ENCODE measurements at places on chromosomes 5 and 9.

DNA sequence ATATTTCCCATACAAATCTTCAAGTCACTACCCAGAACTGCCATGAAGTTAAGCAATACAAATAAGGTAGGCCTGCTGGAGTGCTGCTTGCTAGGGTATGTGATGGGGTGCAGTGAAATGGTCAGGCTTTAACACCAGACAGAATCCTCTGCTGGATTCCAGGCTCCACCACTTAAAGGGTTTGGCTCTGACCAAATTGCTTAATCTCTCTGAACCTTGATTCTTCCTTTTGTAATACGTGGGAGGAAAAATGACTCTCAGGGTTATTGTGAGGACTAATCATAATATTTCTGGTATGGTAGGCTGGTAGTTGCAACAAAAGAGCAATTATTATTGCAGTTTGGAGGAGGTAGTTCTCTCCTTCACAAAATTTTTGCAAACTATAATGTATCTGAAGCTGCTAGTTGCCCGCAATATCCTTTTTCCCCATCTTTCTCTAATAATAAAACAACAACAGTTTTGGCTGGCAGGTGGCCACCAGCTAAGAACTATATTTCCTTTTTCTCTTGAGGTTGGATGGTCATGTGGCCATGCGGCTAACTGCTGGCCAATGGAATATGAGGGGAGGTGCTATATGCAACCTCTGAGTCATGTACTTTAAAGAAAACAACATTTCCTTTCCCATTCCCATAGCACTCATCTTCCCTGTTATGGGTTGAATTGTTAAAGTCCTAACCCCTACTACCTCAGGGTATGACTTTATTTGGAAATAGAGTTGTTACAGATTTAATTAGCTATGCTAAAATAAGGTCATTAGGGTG lies 44.1 kb downstream of the CCL28 start:
- no peak for DNase-seq

GRCh38 chr5:8993031-8993430 lies 552.8 kb downstream of the SEMA5A start:
- no peak for DNase-seq

GRCh38 chr9:5922192-5922591 lies 31.5 kb downstream of the MLANA start:
- no peak for DNase-seq

DNA sequence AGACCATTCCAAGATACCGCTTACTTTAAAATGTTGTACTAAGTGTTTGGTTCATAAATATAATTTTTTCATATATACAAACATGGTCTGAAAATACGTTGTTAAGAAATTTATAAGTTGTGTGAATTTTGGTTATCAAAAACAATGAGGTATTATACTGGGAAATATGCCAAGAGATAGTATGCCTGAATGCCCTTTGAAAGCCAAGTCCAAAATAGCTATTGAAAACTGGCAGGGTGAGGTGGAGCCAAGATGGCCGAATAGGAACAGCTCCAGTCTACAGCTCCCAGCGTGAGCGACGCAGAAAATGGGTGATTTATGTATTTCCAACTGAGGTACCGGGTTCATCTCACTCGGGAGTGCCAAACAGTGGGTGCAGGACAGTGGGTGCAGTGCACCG lies 533.5 kb downstream of the ZNF608 start:
- peak; percentile 13 for DNase-seq

DNA sequence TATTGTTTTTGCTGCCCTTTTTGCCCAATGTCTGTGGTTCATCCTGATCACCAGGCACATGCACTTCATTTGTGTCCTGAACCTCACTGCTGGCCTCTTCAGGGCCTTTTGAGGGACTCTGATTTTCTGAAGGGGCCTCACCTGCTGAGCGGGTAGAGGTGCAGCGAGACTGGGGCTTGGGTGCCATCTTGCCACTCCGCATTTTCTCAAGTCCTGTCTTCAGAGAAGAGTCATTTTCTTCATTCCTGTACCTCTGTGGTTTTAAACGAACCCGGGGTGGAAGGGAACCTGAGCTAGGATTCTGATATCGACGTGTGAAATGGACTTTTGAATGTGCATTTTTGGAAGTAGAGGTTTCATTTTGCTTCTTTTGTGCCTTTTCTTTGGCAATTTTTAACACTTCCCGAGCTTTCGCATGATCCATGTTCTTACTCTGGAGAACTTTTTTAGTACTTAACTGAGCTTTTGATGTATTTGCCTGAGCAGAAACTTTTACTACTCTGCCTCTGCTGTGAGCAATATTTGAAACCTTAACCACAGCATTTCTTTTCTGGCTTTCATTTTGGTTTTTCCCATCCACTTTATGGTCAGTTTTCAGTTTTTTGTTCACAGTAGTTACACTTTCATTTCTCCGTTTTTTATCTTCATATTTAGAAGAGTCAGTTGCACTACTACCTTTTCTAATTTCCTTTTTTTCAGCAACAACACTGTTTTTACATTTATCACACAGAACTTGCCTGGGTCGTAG lies 26.1 kb downstream of the PWWP2A start:
- no peak for DNase-seq

DNA sequence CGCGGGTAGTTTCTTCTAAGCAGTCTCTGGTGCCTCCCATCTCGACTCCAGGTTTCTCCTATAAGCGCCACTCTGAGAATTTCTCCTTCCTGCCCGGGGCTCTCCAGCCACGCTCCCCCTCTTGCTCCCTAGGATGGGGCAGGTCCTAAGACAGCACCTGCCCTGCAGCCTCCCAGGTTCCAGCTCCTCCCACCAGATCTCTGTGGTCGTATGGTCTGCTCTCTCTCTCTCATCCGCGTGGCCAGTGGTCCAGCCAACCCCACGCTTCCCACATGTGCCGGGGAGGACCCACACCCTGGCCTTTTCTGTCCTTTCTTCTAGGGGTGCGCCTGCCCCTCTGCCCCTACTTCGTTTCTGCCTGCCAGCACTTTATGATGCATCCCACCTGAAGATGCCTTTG lies 40.5 kb downstream of the MVB12B start:
- no peak for DNase-seq

DNA sequence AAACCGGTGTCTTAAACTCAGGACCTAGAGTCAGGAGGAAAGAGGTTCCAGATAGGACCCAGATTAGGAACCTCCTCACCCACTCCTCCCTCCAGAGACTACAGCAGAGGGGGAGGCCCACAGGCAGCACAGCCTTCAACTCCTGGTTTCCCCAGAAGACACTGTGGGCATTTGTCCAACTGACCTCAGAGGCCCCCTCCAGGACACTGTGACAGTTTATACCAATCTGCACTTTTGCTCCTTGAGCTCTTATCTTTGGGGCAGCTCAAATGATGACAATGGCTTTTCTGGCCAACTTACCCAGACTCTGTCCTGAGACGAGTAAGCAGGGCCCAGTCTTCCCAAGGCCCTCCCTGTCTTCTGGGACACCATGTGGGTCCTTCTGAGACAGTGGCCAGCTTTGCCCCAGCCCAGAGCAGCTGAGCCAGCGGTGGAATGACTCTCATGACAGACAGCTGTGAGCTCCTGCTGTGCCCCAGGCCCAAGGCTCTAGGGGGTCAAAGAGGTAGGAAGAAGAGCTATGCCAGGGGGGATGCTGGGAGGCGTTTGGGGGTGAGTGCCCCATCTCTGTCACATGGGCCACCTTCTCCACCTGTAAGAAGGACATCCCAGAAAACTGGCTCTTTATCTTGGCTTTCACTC lies 14.3 kb downstream of the OR2V2 start:
- no peak for DNase-seq

DNA sequence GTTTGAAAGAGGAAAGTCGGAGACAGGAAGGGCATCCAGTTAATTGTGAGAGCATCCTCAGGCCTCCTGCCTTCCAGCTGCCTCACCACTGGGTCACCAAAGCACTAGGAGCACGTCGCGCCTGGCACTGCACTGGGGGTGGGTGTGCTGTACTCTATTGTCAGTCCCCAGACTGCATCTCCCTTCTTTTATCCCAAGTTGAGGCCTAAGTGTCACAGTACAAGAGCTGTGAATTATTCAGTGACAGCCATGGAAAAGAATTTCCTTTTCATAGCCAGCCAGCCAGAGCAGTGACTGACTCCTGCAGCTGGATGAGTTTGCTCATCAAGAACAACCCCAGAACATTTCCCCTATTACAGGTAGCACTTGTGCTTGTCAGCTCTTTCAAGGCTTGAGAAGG lies 16.3 kb downstream of the CLTA start:
- no peak for DNase-seq

DNA sequence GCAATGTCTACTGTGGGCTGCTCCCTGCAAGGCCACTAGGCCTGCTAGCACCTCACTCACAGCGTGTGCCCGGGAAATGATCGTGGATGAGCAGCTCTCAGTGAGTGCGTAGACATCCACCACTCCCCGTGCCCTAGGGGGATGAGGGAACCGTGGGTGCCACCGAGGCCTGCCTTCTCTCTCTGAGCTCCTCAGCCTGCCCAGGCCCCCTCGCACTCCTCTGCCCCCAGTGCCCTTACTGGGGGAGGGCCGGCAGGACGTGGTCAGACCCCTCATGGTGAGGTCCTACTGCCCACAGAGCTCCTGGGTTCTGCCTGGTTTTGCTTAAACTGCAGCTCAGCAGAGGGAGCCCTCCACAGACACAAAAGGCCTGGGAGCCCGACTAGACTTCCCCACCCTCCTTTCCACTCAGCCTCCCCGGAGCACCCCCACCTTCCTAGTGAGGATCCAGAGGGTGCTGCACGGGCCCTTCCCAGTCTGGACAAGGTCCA lies 220.0 kb downstream of the CACNA1B start:
- no peak for DNase-seq

GRCh38 chr9:70792796-70793195 lies 328.6 kb downstream of the TRPM3 start:
- DNase-seq = no peak

DNA sequence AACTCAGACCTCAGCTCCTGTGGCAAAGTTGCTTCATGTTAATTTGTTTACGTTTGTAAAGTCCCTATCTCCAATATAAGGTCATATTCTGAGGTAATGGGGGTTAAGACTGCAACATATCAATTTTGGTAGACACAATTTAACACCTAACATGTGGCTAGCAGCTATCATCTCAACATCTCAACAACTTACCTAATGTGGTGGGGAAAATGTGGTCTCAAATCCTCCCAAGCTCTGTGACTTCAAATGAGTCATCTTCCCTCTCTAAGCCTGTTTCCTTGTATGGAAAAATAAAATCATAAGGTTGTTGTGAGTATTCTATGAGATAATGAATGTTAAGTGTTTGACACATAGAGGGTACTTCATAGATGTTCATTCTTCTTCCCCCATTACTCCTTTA lies 443.3 kb downstream of the CDK5RAP2 start:
- no peak for DNase-seq

- no peak for DNase-seq
Measured at GRCh38 chr9:26754509-26755164, 138.0 kb downstream of the CAAP1 start.

DNA sequence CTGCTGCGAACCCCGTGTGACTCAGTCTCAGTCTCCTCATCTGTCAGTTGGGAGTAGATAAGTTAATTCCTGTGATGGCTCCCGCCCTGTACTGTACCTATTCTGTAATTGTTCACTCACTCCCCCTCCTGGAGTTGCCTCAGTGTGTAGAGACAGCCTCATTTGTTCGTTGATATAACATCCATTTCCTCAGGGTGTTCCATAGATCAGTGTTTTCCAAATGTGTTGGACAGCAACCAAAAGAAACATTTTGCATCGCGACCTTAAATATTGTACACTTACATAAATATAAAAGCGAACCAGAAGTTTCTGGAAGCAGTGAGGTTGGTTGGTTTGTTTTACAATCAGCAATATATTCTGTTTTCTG lies 698 bp downstream of the NFX1 start:
- no peak for DNase-seq

- no peak for DNase-seq
Measured at GRCh38 chr9:120561709-120562108, 18.3 kb downstream of the CDK5RAP2 start.

DNA sequence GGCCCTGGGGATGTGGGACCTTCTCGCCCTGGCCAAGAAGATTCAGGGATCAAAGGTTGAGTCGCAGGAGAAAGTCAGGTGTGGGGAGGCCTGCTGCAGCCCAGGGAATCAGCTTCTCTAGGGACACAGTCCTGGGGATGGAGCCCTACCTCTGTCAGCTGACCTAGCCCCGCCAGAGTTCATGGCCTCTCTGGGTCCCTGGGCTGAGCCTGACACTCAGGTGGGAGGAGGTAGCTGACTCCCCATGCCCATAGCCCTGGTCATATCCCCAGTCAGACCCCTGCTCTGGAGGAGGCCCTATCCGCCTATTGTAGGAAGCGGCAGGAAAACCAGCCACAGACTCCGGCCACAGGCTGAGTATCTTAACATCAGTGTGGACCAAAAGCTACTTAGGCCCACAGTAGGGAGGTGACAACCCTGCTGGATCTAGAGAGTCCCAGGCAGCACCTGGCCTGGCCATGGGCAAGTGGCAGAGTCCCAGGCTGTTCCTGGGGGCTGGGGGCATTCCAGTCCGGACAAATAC lies 15.0 kb upstream of the MRNIP start:
- DNase-seq = no peak

- DNase-seq = no peak
Measured at GRCh38 chr5:151234476-151235238, 10.8 kb upstream of the CCDC69 start.

GRCh38 chr9:21070171-21070571 lies 7.6 kb downstream of the IFNB1 start:
- no peak for DNase-seq

DNA sequence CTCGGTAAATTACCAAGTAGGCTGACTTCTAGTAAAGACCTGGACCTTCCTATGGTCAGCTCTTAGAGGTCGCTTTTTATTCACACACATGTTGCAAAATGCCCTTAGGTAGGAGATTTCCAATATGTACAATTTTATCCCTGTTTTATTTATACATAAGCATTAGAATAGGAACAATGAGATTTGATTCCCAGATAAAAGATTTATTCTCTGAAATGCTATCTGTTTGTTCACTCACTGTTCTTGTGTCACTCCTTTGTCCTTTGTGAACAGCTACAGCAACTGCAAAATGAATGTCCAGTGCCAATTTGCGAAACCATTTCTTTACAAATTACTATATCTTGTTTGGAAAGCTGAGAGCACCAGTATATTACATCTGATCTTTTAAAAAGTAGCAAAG lies 991.5 kb upstream of the TYRP1 start:
- no peak for DNase-seq

DNA sequence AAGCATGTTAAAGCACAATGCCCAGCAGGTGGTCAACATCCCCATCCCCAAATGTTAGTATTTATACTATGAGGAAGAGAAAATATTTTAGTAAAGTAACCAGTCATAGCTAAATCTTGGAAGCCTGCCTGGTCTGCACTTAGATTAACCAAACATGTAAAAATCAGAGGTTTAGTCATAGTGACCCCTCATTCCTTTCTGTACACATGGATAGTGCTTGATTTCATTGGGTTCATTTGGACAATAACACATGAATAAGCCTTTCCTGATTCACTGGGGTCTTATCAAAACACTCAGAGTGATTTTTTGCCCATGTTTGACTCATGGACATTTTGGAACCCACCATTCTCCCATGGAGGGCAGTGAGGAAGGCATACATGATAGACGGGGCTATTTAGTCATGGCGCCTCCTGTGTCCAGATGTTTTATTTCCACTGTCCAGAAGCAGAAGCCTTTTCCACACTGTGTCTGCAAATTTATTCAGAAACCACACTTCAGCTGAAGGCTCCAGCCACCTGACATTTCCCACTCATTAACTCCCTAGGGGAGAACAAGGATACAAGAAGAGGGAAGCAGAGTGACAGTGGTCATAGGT lies 32.5 kb downstream of the OR1J1 start:
- no peak for DNase-seq

- no peak for DNase-seq
Measured at GRCh38 chr5:178784391-178784790, 53.9 kb upstream of the ZNF354A start.

- no peak for DNase-seq
Measured at GRCh38 chr5:93076566-93076965, 504.5 kb downstream of the NR2F1-AS1 start.

- peak; percentile 25 for DNase-seq
Measured at GRCh38 chr9:112925058-112925641, 34.5 kb upstream of the SLC46A2 start.
